GM12891 (cell line): ENCODE measurements at places on chromosomes 12 and 14.

GRCh38 chr14:64611358-64612020 lies 61.7 kb downstream of the PPP1R36 start:
- no peak for DNase-seq

- DNase-seq: no peak
Measured at GRCh38 chr12:66665435-66665985, 13.4 kb downstream of the GRIP1 start.

GRCh38 chr14:23237772-23238594 lies at the start of gene RNF212B:
TSS of gene RNF212B (plus strand) at chr14:23237936. CDS start at chr14:23240346, 2,410 bp downstream.
- peak; percentile 68 for DNase-seq

GRCh38 chr14:22919601-22919921 lies 612 bp upstream of the RBM23 start:
- no peak for DNase-seq

DNA sequence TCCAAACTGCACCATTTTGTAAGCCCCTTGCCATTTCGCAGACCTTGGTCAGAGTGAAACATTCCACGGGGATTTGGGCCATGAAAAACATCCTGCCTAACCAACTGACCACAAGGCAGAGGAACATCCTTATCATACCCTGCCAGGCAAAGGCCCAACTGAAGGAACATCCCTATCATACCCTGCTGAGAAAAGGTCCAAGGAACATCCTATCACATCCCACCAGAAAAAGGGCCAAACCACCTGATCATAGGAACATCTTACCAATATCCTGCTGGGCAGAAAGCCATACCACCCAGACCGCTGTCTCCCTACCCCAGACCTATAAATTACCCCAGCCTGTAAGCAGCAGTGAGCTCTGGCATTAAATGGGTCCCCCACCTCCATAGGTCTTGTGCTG lies 19.4 kb upstream of the LRRC9 start:
- no peak for DNase-seq

DNA sequence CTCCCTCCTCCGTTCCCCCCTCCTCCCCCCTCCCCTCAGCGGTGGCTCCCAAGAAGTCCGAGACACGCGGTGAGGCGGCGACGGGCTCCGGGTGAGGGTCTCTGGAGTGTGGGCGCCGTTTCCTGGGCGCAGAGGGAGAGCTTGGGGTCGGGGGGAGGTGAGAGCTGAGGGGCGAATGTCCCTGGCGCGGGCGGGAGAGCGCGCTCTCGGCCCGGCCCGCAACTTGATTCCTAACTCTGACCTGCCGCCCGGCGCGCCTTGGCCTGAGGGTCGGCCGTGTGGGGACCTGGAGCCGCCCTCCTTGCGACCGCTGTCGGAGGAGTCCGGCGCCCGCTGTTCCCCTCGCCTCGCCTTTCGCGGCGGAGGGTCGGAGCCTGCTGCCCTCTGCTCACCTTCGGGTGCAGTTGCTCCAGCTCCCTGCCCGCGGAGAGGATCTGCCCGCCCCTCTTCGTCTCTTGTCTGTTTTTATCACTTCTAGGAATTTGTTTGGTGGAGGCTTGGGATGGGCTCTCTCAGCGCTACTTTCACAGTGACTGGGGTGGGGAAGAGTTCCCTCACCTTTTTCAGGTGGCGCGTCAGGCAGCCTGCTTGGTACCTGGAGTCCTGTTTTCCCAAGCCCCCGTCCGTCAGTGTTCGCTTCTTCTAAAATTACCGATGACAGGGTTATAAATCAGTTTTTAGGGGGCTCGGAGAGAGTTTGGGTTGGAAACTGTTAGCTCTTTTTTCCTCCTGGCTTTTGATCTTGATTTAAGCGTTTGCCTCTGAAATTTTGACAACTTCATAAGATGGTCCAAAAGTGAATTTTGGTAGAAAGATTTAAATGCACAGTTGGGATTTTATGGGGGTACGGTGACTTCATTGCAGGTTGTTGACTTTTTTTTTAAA lies 495 bp downstream of the ADIPOR2 start:
- no peak for DNase-seq

GRCh38 chr12:95709152-95709551 lies 81.4 kb downstream of the NTN4 start:
- DNase-seq: no peak

DNA sequence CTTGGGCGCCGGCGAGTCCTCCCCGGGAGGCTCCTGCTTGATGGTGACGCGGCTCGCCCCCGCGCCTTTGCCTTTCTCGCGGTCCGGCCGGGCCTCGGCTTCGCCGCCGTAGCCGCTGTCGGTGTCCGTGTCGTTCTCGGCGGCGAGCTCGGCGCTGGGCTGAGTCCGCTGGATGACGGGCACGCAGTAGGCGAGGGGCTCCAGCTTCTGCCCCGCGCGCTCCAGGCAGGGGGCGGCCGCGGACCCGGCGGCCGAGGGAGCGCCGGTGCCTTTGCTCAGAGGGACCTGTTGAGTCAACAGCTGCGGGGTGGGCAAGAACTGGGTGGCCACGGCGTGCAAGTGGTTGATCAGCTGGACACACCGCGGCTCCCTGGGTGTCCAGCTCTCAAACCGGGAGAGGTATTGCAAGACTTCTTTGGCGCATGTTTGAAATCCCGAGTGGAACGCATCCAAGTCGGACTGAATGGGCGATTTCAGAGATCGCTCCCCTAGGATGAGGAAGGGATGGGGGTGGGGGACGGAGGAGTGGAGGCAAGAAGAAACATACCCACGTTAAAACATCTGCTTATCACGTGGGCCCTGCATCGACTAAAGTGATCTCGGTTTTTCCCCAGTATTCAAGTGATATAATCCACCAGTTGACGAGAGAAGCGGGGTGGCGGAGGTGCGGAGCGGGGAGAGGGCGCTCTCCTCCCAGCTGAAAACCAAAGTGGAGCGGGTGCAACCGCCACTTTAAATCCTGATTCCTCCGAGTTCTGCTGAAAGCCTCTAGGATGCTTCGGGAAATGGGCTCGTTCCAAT lies 2.0 kb downstream of the BHLHE41 start:
- no peak for DNase-seq

GRCh38 chr12:57613427-57614109 lies 2.3 kb downstream of the ARHGEF25 start:
- no peak for DNase-seq

DNA sequence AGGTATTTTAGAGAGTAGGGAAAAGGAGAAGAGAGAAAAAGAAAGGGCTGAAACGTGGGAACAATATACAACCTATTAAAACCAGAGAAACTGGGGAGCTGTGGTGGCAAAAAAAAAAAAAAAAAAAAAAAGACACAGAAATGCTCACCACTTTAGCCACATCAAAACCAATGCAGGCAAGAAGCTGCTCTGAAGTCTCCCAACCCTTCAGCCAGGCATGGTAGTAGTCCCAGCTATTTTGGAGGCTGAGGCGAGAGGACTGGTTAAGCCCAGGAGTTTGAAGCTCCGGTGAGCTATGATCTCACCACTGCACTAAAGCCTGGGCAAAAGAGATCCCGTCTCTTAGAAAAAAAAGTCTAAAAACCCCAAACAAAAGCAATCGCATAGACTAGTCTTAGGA lies 33.2 kb downstream of the DENND5B start:
- no peak for DNase-seq

- no peak for DNase-seq
Measured at GRCh38 chr12:51867371-51867770, 18.9 kb upstream of the FIGNL2 start.

DNA sequence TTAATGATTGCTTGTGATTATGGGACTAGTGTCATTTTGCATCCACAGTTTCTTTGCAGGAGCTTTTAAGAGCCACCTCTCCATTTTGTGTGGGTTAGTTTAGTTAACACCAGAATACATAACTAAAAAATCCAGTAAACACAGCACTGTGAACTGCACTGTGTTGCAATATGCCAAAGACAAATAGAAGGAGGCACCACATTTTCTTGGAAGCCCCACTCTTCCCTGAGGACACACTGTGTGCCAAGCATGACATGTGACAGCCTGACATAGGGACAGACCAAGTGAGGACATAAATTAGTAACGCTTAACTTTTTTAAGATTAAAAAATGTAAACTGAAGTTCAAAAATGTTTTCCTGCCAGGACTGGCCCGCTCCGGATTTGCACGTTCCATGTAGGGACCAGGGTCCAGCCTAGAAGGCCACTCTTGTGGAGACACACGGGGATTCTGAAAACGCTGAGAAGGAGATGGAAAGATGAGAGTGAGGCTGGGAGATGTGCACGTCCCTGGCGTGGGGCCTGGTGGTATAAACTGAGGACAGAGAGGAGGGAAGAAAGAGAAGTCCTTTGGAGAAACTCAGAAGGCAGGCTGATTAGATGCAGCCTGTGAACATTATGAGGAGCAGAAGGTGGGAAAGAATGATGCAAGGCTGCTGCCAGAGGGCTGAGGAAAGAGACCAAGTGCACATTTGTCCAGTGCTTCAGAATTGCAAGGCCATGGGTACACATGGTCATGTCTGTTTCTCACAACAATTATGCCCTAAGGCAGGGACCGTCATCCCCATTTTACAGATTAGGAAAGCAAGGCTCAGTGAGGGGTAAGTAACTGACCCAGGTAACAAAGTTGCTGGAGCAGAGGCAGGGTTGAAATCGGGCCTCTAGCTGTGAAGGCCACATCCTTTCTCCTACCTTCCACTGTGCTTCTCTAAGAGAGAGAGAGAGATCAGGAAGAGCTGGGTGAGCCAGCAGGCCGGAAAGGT lies 45.1 kb downstream of the ISCA2 start:
- DNase-seq: no peak

- DNase-seq: no peak
Measured at GRCh38 chr12:123744836-123745235, 17.3 kb upstream of the DNAH10 start.

DNA sequence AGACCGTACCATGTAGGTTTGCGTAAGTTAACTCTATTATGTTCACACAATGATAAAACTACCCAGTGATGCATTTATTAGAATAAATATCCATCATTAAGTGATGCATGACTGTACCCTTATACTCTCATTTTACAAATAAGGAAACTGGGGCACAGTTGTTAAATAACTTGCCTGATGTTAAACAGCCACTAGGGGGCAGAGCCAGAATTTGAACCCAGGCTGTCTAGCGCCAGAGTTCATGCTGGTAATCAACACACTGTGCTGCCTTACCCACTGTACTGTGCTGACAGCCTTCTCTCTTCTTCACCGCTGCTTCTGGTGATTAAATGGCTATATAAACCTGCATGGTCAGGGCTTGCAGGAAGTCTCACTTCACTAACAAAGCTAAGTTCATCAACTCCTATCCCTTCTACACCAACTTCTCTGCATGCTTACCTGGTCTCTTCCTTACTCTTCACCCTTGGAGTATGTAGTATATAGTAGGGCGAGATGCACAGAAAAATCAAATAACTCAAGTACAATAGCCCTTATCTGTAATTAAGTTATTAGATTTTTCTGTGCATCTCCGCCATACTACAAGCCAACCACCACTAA lies 43.6 kb upstream of the APPL2 start:
- DNase-seq: peak; percentile 8

DNA sequence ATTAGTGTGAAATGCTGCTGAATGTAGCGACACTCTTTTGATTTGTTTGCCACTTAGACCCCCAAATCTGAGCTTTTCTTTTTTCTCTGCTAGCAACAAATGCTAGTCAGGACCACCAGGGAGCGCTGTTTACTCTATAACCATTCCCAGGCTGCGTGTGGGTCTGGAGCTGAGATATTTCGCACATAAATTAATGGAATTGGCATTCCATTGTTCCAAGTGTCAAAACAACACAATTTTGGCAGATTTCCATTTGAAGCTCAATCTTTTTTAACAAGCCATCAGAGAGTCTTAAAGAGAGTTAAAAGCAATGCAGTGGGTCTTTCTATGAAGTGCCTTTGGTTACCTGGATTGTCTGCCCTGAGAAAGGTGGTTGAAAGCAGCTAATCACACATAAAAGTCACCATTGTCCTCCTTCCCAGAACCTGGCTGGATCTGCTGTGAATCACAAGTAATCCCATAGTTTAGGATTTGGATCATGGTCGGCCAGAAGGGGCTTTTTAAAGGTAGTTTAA lies 7.4 kb upstream of the TMEM132C start:
- DNase-seq: no peak

GRCh38 chr12:52613384-52614030 lies 4.9 kb downstream of the KRT73 start:
- no peak for DNase-seq

DNA sequence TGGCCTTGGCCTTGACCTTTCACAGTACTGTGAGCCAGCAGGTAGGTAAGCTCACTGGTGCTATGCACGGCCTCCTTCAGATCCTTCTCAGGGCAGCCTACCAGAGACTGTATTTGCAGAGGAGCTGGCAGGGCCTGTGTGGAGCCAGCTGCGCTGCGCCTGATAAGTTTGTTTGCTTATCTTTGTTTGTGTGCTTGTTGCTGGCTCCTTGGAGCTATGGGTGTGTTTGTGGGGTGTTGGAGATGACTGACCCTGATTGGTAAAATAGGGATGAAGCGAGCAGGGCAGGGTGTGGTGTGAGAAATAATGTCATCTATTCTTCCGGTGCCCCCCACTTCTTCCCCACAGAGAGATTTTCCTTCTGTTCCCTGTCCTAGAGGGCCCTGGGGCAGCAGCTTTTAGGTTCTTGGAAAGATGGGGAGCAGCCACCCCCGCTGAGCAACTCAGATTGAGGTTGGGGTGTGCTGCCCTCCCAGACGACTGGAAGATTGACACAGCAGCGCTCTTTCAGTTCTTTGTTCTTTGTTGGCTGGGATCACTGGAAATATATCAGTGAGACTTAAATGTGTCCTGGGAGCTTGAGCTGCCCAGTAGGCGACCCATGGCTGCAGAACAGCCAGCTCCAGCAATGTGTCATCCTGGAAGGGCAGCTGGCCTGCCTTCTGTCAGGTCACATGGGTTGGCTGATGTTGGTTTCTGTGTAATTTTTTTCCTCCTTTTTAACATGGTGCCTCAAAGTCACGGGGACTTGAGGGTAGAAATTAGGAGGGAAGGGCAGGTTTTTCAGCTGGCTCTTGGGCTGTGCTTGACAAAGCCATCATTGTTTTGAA lies 19.6 kb downstream of the MLXIP start:
- no peak for DNase-seq

DNA sequence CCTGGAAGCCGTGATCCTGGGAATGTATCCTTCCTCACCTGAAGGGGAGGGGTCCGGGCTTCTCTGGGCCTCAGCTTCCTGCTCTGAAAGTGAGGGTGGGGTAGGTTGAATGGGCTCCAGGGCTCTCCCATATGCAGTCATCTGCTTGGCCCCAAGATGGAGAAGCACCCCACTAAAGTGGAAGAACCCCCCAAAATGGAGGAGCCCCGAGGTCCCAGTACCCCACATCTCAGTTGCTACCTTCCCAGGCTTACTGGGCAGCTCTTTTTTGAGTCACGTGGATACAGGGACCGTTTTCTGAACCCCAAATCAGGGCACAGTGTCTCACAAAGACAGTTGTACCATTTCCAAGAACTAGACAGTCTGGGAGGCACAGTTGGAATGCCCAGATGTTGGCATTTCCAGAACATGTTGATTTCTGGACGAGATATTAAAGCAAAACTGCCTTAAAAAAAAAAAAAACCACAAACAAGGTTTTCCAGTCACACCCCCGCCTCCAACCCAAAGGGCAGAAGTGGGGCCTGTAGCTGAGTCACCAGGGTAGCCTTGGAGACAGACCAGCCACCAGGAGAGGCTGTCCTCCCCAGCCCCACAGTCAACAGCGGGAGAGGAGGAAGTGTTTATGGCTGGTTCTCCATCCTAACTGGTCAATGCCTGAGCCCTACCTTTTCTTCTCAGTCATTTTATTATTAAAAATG lies 12.1 kb downstream of the VASH1 start:
- no peak for DNase-seq
